ENCODE measurements at places on chromosomes 12 and 14.

DNA sequence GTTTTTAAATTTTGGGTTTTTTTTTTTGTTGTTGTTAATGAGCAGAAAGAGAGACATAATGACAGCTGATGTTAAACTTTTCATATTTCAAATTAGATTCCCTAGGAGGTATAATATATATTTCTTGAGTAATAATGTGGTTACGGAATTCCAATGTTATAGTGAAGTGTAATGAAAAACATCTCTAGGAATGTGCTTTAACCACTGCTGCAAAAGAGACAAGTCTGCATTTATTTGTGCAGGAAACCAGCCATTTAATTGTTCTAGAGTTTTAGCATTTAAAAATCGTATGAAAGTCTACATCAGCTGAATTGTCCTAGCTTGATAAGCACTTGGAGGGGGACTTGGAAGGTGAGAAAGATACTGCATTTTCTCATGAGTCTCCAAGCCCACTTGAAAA, 14.3 kb downstream of the SERPINA10 start:
- DNase-seq = no peak

DNA sequence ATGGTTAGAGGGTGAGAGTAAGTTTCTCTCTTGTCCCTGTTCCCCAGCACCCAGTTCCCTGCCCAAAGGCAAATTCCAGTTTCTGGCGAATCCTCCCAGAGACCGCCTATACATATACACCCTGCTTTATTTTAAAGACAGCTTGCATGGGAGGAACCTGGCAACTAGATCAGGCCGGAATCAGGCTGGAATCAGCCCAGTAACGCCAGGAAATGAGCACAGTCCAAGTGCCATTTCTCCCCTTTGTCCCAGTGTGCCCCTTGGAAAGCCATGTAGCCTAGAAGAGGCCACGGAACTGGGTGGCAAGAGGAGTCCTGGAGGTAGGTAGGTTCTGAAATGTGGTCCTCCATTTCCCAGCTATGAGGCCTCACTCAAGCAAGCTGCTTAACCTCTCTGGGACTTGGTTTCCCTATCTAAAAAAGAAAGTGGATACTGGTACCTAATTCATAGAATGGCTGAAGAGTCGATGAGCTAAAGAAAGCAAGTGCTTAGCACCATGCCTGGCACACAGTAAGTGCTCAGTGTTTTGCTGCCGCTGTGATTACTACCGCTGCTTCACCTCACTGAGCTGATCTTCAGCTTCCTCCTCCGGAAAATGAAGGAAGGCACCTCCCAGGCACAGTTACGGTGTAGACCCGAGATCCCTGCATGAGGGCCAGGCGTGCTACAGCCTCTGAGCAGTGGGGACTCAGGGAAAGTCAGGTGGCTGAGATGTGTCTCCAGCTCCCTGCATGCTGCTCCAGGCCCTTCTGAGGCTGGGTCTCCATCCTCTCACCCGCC, 36.4 kb downstream of the PITPNM2 start:
- DNase-seq = no peak

DNA sequence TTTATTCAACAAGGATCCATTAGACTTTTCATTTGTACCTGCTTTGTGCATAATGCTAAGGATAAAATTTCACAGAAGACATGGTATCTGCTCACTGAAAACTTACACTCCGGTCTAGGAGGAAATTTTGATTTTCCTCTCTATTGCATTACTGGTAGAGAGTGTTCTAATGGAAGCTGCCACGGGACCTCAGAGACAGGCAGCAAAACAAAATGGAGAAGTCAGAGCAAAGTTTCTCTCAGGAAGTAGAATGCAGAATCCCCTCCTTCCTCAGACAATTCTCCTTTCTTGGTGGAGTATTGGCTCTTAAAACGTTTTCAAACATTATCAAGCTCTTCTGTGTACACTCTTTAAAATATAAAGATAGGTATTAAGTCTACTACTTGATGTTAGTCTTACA, 12.3 kb downstream of the CLEC2B start:
- no peak for DNase-seq

GRCh38 chr12:1719139-1719538, 28.3 kb downstream of the ADIPOR2 start:
- no peak for DNase-seq

DNA sequence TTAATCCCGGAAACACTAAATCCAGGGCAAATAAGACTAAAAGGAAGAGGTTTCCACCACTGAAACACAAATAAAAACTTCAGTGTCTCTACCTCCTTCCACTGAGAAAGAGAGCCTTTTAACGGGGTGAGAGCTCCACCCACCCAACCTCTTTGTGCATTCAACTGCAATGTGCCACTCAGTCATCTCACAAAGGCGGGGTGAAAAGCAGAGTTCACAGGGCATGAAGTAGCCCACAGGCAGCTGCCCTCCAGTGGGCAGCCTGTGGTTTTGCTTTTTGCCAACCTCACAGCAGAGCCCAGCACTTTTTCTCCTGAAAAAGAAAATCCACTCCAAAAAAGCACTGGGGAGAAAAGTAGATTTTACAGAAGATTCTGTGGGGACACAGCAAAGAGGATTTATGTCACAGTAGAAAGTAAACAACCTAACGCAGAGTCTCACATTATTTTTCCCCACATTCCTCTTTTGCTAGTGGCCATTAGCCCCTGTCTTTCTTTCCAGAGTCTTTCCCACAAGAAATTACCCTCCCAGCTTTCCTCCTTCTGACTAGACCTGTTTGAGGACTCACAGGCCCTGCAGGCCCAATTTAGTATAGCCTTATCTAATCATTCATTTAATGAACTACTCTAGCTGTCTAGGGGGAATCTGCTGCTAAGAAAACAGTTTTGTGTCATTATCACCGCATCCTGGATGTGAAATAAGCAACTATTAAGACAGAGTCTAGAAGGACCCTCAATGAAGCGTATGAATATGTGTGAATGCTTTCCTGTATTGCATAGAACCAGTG, 753.8 kb upstream of the FOXG1 start:
- DNase-seq = no peak

- no peak for DNase-seq
These were observed 578 bp downstream of the DCAF5 start for GRCh38 chr14:69152181-69152901.

- no peak for DNase-seq
These were observed 6.4 kb downstream of the LUM start for GRCh38 chr12:91104812-91105466.

- DNase-seq = no peak
These were observed 766.4 kb upstream of the TMEM132C start for GRCh38 chr12:127500512-127501035.

- DNase-seq = no peak
These were observed 12.6 kb downstream of the SLC8B1 start for GRCh38 chr12:113322343-113322742.

Measured in HFF-Myc (cell line).